ENCODE measurements at places on chromosomes 11 and 22.

DNA sequence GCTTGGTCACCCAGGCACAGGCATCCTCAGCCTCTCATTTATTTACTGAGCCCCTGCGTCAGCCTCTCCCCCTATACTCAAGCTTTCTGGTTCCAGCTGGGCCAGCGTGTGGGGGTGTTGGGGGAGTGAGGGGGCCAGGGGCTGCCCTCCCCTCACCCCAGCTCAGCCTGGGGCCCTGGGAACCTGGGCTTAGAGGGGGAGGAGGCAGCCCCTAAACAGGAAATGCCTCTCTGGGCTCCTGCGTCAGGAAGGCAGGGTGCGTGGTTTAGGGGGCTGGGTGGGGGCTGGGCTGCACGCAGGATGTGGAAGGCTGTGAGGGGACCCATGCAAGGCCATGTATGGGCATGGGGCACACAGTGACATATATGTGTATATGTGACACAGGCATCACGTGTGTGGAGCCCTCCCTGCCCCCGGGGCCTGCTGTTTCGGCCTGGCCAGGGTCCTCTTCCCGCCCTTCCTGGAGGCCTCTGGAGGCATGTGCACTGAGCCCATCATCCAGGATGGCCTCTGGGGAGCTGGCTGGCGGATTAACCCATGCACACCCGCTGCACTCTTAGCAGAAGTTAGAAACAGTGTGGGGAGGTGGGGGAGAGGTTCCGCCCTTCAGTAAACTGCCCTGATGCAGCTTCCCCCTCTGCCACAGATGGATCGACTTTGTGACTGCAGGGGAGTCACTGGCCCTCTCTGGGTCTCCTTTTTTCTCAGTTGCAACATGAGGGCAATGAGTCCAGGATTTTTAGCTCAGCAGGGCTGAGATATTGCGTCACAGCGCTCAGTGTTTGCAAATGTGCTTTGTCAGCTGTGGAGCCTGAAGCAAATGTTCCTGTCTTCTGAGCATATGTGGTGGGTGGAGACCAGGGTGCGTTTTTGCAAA lies 1.1 kb upstream of the CD248 start:
- DNase-seq: no peak

GRCh38 chr22:28402060-28402459 lies 277.6 kb downstream of the TTC28 start:
- DNase-seq: no peak

GRCh38 chr11:73141031-73141308 lies 1.1 kb downstream of the FCHSD2 start:
- peak; percentile 39 for DNase-seq

DNA sequence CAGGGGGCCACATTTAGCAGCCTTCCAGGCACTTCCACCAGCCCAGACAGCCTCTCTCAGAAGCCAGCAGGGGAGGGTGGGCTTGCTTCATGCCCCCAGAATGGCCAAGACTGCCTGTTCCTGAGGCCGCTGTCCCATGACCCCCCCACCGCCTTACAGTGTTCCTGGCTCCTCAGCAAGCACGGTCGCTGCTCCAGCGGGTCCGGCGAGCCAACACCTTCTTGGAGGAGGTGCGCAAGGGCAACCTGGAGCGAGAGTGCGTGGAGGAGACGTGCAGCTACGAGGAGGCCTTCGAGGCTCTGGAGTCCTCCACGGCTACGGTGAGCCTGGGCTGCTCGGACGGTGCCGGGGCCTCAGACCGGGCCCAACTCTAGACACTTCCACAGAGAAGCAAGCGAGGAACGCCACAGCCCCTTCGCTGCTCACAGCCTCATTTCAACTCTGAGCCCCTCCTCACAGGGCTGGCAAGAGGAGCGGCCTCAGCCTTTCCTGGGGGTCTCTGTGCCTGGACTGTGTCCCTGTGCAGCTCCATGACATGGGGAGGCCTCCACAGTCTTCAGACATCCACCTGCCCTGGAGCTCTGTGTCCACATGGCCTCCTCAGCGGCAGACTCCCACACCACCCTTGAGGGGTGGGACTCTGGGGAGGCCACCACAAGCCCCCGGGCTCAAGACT lies 668 bp downstream of the F2 start:
- no peak for DNase-seq

- no peak for DNase-seq
Measured at GRCh38 chr22:21939461-21939913, 13.2 kb downstream of the PPM1F start.

DNA sequence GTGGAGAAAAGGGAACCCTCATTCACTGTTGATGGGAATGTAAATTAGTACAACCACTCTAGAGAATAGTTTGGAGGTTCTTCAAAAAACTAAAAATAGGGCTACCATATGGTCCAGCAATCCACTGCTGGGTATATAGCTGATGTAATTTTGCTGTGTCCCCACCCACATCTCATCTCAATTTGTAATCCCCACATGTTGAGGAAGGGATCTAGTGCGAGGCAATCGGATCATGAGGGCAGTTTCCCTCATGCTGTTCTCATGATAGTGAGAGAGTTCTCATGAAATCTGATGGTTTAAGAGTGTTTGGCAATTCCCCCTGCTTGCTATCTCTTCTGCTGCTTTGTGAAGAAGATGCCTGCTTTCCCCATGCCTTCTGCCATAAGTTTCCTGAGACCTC lies 17.1 kb upstream of the OR52M1 start:
- DNase-seq: no peak

Data from AG08396 (cell line).